ENCODE measurements at places on chromosomes 2 and 18.
A peak's percentile ranks its signal among the peaks of the same experiment; 100 is the strongest.

DNA sequence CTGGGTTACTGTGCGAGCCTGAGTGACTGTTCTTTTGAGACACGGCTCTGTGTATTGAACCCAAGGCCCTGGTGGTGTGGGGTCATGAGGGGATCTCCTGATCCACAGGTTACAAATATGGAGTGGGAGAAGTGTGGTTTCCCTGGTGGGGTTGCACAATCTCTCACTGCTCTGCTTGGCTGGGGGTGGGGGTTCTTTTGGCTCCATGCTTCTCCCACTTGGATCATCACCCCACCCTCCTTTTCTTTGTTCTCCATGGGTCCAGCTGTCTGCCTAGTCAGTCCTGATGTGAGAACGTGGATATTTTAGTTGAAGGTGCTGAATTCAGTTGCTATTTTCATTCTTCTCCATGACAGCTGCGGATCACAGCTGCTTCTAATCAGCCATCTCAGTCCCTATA lies 37.8 kb downstream of the AGPS start:
- no peak for DNase-seq

GRCh38 chr2:28748176-28748575 lies 3.5 kb upstream of the PPP1CB start:
- no peak for DNase-seq

DNA sequence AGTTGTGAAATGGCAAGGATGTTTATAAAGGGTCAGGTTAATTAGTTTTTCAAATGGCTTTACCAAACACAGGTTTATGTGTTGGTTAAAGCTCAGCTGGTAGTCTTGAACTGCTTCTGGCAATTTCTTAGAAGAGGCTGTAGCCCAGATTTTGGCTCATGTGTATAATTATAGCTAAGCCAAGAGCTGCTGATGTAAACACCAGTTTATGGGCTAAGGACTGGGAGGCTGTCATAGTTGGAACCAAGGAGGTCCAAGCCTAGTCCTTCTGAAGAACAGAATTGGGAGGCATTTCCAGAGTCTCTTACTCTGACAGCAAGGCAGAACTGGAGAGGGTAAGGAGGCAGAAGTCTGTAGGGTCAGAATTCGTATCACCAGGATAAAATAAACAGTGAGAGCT lies 25.4 kb downstream of the UBE2E3 start:
- DNase-seq, result no peak

GRCh38 chr2:71082402-71083252 lies 14.2 kb downstream of the NAGK start:
- DNase-seq, result peak; percentile 65

- no peak for DNase-seq
These were observed 41.0 kb upstream of the ASAP2 start for GRCh38 chr2:9165625-9166024.
